ENCODE measurements at places on chromosomes 16 and 17.

GRCh38 chr16:53131363-53132071 is 76.7 kb downstream of the CHD9 start:
- peak; percentile 24 for DNase-seq

GRCh38 chr17:37368577-37368976 is 7.2 kb upstream of the C17orf78 start:
- no peak for DNase-seq

DNA sequence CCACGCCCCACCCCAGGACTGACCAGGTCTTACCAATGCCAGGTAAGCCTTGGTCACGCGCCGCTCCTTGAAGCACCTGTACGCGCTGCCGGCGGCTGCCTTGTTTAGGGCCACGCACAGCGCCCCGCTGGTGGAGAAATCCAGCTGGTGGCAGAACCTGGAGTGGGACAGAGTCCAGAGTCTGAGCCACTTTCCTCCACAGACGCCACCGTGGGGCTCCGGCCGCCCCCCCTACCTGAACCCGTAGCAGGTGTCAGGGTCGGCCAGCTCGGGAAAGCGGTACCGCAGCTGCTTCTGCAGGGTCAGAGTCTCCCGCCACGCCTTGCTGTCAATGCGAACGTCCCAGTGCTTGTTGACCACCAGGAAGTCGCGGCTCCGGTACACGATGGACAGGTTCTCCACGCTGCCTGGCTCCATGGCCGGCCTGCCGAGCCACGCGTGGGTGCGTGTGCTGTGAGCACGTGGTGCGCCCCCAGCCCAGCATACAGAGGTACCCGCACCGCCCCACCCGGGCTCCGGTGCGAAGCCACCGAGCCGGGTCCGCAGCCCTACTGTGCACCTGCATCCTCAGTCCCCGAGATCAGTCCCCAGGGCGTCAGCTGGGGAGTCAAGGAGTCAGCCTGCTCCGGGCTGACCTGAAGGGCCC is 737 bp downstream of the RPUSD1 start:
- no peak for DNase-seq

DNA sequence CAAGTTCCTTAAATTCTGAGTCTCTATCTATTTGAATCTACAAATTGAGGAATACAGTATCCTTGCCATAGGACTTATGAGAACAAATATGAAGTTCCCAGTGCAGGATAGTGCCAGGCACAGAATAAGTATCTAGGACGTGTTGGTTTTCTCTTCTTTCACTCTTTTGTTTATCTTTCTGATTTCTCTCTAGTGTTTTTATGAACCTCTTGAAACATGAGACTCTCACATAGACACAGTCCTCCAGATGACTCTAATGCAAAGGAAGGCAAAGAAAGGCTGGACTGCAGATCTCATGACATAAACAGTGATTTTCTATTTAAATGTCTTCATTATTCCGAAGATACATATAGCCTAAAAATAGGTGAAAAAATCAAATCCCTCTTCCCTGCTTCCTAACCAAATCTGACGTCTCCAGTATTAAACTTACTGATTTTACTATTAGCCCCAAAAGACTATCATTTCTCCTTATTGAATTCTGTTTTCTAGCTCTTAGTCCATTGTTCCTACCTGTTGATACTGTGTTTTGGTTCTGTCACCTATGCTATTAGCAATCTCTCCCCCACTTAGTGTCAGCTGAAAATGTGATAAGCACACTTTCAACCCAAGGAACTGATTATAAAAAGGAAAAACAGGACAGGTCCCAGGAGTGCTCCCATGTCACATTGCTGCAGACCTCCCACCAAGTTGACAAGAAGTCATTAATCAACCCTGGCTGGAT is 24.9 kb upstream of the ADAMTS18 start:
- DNase-seq, result no peak

DNA sequence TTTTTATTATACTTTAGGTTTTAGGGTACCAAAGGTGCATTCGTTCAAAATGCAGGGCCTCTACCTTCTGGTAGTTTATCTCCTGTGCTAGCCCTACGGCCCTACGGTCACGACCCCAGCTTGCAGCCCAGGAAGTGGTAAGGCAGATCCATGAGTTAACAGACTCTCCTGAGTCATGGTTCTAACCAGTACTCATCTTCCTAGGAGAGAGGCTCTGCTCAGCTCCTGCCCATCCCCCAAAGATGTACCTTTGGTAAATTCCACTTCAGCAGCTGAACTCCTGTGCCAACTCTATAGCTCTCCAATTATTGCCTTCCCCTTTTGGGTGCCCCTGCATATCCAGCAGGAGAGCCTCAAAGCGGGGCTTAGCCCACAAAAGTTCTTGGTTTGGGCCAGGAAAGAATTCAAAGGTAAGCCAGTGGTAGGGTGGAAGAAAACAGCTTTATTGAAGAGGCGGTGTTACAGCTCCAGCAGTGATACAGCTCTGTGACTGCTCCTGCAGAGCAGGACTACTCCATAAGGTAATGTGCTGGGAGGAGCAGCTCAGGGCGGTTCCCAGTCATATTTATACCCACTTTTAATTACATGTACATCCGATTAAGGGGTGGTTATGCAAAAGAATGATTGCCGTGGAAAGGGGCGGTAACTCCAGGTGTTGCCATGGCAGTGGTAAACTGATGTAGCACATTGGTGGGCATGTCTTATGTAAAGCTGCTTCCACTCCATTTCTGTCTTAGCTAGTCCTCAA is 241.4 kb downstream of the PMP22 start:
- DNase-seq, result no peak

GRCh38 chr17:11803231-11803969 is 193.9 kb downstream of the ZNF18 start:
- DNase-seq, result no peak

DNA sequence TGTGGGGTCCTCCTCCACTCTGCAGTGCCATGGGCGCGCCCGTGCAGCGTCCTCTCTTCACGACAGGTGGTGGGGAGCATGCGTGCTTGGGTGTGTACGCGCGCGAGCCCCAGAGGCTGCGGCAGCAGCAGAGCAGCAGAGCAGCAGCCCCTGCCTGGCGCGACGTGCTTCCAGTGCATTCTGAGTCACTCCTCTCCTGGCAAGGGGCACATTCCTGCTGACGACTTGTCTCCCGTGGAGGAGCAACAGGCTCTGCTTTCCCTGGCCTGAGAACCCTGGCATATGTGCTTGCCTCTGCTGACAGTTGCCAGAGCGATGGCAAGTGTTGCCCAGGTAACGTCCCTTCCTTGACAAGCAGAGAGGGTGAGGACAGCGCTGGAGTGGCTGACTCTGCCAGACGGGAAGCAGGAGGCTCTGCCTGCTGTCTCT is 133.8 kb upstream of the PLCG2 start:
- peak; percentile 82 for DNase-seq

DNA sequence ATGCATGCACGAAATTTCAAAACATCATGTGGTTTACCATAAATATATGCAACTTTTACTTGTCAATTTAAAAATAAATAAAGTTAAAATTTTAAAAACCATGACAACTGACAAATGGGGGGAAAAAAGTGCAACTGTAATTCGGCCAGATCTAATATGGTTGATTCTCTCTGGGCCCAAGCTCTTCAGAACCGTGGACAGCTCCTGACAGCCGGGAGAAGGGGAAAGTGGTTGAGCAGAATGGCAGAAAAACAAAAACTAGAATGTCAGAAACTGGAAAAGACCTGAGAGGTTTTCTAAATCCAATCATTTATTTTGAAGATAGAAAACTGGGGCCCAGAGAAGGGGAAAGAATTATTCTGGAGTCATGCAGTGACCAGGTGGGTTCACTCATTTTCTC is 126.6 kb downstream of the TMEM132E start:
- no peak for DNase-seq

DNA sequence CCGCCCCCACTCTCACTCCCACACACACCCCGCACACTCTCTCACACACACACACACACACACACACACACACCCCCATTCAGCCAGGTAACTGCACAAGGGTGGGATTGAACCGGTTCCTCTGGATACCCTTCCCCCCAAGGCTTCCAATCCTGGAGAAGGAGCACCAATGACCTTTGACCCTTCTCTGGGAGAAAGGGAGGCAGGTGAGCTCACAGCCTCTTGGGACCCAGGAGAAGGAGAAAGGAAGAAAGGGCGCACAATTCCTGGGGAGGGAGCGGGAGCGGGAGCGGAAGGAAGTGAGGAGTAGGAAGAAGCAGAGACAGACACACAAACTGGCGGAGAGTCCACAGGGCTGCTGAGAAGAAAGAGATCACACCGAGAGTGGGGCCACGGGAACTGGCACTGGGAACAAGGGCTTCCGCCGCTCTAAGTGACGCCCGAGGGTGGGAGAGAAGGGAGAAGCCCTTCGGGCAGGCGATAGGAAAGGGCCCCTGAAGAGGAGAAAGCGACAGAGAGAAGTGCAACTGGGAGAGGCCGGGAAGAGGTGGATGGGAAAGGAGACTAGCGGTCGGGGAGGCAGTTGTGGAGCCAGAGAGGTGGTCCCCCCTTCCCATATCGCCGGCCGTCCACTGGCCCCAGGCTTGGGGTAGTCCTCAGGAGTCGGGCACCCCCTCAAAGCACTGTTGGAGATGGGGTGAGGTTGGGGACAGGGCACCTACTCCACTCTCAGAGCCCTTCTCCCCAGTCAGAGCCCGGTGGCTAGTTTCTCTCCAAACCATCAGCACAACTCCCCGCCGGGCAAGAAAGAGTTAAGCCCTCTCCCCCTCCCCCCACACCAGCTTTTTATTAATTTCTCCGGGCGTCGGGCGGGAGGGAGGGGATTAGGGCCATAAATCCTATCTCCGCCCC is 1.3 kb downstream of the SAMD14 start:
- DNase-seq, result no peak
